ENCODE measurements at places on chromosomes 3 and 15. TPM values are rescaled to one million over a fixed set of nuclear protein-coding genes. Genes with fewer than 3 reads are reported as not detected.

FSIP1 gene
- 0.88 TPM for total RNA-seq

MCF2L2 gene
- 0.29 TPM for total RNA-seq

TP63 gene
- total RNA-seq, result under 0.01 TPM

PLA2G4F gene
- not detected for total RNA-seq

PAK6 gene
- under 0.01 TPM for total RNA-seq

Measured in placental pericyte (primary cell).